Activated CD8-positive, alpha-beta T cell treated with anti-CD3 and anti-CD28 coated beads, Interleukin-2, amount 10 ng/mL, durations not matched to agents 7 days and 5 days (primary cell): ENCODE measurements at places on chromosomes 13 and 19. TPM values are rescaled to one million over a fixed set of nuclear protein-coding genes. Genes with fewer than 3 reads are reported as not detected.

The CYP2A7 gene
- not detected for total RNA-seq

The RNF225 gene
- 0.99 TPM for total RNA-seq

The GADD45GIP1 gene
- total RNA-seq = 25.4 TPM

The ARRDC5 gene
- 0.55 TPM for total RNA-seq

The SAMD1 gene
- 76.1 TPM for total RNA-seq

The SERP2 gene
- total RNA-seq = 0.50 TPM

The CASP14 gene
- not detected for total RNA-seq

The OR7D2 gene
- total RNA-seq = not detected

The ZNF253 gene
- total RNA-seq = 17.5 TPM

The TIMM13 gene
- total RNA-seq = 80.2 TPM

The KLK14 gene
- total RNA-seq = 0.57 TPM

The MISP3 gene
- total RNA-seq = 1.0 TPM

The ARRDC2 gene
- total RNA-seq = 33.8 TPM

The B3GNT8 gene
- total RNA-seq = 5.2 TPM

The NOP53 gene
- total RNA-seq = 272 TPM

The ZNF154 gene
- 3.1 TPM for total RNA-seq

The CYP4F22 gene
- total RNA-seq = 6.2 TPM

The CNFN gene
- not detected for total RNA-seq
